ENCODE measurements at places on chromosomes 2 and 18.

- DNase-seq = no peak
Measured at GRCh38 chr2:165839610-165840009, 45.6 kb upstream of the GALNT3 start.

- DNase-seq = no peak
Measured at GRCh38 chr18:21629089-21629832, 17.1 kb downstream of the SNRPD1 start.

GRCh38 chr2:102737431-102737830, 24.4 kb upstream of the TMEM182 start:
- DNase-seq = no peak

- DNase-seq = no peak
Measured at GRCh38 chr2:105428387-105429018, 29.7 kb upstream of the FHL2 start.

DNA sequence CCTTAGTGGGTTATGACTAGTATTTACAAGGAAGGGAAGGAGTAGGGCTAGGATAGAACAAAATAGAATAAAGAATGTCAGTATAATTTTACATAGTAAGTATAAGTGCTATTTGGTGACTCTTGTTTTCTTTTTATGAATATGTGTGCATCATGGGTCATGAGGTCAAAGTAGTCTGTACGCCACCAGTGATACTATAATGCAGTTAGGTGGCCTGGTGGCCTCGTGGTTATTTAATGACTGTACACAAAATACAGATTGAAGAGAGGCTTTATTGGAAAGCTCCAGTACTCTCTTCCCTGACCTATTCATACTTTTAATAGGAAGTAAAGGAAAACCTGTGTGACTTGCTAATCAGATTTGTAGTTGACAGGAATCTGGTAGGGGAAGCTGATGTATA, 27.3 kb downstream of the CAB39 start:
- no peak for DNase-seq

DNA sequence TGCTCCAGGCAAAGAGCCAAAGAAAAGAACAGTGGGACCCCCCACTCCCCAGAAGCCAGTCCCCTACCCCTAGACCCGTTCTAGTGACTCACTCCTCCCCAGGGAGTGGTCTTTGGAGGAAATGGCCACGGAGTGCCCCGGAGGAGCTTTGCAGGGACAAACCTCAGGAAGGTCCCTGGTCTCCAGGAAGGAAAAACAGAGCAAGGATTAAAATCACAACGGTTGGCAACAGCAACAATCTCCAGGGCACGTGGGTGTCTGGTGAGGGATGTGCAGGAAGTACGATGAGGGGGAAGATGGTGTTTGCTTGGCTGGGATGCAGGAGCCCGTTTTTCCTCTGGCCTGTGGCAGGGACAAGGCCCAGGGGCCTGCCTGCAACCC, 135.0 kb downstream of the SMAD2 start:
- DNase-seq = no peak

DNA sequence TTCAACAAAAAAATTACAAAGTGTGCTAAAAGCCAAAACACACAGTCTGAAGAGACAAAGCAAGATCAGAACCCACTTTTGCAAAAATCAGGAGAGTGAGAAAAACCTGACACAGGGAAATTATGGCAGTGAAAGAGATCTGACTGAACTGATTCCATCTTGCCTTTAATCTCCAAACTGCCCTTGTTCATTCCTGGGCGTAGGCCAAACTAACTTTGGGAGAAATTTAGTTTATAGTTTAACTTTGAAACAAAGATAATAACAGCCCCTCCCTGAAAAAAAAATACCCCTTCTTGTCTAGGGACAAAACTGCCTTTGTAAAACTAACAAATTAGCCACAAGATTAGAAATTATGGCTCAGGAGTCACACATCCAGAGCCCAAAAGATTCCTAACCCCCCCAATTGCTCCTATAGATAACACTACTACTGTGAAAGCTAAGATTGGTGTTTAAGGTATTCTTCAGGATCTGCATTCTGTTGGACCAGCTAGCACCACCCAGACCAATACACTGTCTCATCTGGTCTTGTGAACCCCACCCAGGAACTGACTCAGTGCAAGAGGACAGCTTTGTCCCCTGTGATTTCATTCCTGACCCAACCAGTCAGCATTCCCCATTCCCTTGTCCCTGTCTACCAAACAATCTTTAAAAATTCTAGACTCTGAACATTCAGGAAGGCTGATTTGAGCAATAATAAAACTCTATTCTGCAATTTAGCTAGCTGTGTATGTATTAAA, 226.1 kb upstream of the SH3BP4 start:
- no peak for DNase-seq

DNA sequence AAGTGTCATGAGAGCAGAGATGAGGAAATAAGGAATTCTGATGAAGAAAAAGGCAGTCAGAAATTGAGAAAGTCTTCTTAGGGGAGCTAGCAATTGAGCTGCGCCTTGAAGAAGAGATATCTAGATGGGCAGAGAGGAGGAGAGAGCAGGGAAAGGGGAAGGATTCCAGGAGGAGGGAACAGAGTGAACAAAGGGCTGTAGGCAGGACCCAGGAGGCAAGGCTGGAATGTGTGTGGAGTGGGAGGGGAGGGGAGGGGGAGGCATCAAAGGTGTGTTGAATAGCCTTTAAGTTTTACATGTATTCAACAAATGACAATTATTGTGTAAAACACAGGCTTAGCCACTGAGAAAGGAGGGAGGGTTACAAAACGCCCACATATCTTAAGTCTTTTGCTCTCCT, 164.5 kb downstream of the TDRD15 start:
- no peak for DNase-seq

DNA sequence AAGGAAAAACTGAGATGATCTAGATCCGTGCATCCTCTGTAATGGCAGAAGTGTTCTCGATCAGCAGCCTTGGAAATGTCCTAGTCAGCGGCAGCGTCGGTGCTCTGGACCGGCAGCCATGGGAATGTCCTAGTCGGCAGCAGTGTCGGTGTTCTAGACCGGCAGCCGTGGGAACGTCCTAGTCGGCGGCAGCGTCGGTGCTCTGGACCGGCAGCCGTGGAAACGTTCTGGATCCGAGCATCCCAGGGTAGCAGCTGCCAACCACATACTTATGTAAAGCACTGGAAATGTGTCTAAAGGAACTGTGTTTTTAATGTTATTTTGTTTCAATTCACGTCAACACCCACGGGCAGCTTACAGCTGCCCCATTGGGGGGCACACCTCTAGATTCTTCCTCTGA, 58.7 kb downstream of the GBX2 start:
- no peak for DNase-seq

- no peak for DNase-seq
Measured at GRCh38 chr2:222722327-222722946, 51.0 kb downstream of the MOGAT1 start.

DNA sequence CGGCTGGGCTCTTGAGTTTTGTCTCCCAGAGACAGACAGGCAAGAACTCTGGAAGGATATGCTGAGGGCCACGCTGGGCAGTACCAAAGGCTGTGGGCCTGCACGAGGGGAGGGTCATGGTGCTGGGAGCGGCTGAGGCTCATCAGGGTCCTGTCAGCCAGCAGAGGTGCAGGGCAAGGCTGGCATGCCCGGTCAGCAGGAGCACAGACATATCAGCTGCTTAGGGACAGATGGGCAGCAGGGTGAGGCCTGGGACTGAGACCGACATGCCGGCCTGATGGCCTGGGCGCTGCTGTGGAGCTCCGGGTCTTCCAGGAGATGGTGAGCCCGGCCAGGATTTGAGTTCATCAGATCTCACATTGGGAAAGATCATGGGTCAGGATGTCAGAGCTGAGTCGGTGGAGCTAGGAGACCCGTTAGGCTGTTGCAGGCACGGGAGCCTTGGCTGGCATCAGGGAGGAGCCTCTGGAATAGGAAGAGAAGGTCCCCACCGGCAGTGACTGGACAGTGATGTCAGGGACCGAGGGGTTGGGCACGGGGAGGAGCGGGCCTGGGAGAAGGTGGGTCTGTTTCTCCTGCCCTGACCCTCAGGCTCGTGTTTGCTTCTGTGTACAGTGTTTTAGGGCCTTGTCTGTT, 18.8 kb downstream of the CNDP2 start:
- no peak for DNase-seq

- DNase-seq = no peak
Measured at GRCh38 chr2:209471037-209471436, 47.2 kb downstream of the MAP2 start.

DNA sequence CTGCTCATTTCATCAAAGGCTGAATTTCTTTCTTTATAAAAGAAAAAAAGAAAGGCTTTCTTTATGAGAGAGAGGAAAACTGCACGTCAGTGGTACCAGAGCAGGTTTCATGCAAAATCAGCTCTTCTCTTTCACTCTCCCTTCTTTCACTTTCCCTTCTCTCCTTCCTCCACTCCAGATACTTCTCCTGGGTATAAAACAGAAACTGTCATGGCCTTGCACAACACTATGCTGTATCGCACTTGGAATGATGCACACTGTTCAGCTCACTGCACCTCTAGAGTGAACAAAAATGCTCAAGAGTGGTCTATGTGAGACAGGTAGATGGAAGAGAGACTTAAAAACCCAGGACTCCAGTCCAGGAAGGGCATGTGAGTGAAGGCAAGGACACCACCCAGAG, 73.8 kb downstream of the KLF7 start:
- no peak for DNase-seq

GRCh38 chr2:65053199-65053598, 3.0 kb upstream of the CEP68 start:
- no peak for DNase-seq

GRCh38 chr2:219289537-219290361, 10.6 kb downstream of the DNAJB2 start:
- DNase-seq = no peak

DNA sequence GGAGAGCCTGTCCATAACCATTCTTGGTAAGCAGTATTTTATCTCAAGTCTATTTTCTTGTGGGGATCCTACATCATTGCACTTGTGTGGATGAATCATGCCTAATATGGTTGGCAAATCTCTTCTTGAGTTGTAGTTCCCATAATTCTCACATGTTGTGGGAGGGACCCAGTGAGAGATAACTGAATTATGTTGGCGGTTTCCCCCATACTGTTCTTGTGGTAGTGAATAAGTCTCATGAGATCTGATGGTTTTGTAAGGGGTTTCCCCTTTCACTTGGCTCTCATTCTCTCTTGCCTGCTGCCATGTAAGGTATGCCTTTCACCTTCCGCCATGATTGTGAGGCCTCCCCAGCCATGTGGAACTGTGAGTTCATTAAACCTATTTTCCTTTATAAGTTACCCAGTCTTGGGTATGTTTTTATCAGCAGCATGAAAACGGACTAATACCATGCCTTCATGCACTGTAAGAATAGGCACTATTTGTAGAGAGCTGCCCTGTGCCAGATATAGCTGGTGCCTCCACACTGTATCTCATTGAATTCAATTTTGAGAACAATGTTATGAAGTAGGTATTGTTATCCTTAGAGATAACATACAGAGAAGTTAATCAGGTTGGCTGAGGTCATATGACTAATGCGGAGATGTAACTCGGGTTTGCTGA, 148.3 kb downstream of the PLCL1 start:
- no peak for DNase-seq

DNA sequence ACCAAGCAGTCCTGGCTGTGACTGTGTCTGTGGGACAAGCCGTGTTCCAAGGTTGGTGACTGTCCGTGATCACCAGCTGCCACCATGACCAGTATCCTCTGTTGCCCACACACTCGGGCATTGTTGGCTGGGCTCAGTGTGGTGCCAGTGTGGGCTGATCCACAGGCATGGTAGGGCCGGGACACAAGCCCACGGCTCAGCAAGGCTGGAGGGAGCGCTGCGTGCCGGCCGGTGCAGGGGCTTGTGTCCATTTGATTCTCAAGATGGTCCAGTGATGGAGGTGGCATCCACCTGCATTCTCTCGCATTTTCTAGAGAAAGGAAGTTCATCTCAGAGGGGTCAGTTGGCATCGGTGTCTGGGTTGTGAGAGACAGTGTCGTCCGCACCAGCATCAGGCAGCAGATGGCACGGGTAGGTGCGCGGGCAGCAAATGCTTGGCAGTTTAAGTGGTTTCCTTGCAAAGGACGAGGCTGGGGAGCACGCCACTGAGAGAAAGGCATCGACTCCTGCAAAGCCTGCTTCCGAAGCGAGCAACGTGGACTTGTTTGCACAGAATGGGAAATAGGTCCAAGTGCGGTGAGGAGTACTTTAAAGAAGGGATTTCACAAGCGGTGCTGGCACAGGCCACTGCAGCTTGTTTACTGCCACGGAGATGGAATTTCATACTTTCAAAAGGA, 20.9 kb downstream of the TWIST2 start:
- no peak for DNase-seq

DNA sequence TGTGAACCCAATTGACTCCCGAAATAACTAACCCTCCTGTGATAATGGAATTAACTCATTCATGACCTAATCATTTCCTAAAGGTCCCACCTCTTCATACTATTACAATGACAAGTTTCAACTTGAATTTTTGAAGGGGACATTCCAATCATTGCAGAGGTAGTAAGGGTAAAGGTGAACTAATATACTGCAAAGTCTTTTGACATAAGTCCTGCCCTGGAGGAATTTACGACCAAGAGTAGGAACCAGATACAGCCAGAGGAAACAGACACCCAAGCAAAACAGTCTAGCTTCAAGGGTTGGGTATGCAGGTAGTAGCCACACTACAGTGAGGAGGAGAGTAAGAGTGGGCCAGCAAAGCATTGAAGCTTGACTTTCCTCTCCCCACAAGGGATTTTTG, 1.2 kb upstream of the SRBD1 start:
- DNase-seq = no peak

GRCh38 chr18:3704556-3705344, 254.8 kb downstream of the TGIF1 start:
- DNase-seq = no peak

DNA sequence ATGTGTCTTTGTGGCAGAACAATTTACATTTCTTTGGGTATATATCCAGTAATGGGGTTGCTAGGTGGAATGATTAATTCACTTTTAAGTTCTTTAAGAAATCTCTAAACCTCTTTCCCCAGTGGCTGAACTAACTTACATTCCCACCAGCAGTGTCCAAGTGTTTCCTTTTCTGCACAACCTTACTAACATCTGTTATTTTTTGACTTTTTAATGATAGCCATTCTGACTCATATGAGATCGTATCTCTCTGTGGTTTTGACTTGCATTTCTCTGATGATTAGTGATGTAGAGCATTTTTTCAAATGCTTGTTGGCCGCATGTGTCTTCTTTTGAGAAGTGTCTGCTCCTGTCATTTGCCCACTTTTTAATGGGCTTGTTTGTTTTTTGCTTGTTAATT, 43.1 kb upstream of the PTH2R start:
- DNase-seq = no peak

DNA sequence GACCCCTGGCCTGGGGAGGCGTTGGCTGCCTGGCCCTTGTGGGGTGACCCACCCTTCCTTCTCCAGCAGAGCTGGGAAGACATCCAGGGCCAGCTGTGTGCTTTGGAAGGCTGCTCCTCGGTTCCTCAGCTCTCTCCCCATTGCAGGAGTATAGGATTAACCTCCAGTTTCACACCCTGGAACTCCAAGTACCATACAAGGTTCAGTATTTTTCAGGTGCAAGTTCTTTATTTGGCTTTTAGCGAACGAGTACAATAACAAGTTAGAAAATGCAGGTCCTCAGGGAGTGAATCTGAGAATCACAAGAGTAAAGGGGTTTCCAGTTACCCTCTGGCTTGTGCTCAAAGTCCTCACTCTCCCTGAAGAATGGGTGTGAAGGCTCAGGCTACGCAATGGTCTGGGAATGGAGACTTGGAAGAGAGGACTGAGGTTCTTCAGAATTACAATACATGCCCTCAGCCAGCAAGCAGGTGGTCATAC, 101.2 kb downstream of the APOB start:
- DNase-seq = no peak

GRCh38 chr2:234808907-234809306, 142.9 kb upstream of the SH3BP4 start:
- no peak for DNase-seq

- DNase-seq = no peak
Measured at GRCh38 chr2:106011380-106011779, 182.7 kb downstream of the UXS1 start.
